ENCODE measurements at places on chromosomes 16 and 17.

DNA sequence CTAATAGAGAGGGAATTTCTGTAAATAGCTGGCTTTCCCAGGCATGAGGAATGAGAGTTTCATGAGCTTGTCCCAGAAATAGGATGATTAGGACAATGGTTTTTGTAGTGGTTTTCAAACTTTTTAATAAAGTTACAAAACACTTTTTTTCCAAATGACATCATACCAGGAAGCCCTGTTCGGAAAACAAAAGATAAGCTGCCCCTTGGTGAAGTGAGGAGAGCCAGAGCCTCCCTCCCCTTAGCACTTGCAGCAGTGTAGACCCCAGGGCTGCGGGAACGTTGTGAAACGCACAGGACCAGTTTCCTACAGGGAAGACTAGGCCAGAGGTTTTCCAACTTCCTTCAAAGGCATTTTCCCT lies 7.6 kb downstream of the FBRS start:
- no peak for DNase-seq

DNA sequence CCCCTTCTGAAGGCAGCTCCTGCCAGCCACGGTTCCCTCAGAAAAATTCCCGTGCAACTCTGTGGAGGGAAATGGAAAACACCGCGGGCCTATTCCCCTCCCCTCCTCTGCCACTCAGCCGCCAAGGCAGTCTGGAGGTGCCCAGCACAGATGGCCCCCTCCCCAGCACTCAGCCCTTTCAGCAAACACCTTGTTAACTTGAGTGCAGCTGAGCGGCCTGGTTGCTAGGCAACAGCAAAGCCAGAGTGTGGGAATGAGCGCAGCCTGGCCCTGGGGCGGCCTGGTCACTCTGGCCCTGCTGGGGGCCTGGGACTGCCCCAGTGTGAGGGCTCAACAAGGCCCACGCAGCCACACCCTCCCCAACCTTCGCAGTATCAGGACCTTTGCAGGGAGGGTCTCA lies 32.8 kb downstream of the CACNA1G start:
- no peak for DNase-seq

GRCh38 chr17:39183045-39183444 lies 14.4 kb downstream of the CACNB1 start:
- no peak for DNase-seq

DNA sequence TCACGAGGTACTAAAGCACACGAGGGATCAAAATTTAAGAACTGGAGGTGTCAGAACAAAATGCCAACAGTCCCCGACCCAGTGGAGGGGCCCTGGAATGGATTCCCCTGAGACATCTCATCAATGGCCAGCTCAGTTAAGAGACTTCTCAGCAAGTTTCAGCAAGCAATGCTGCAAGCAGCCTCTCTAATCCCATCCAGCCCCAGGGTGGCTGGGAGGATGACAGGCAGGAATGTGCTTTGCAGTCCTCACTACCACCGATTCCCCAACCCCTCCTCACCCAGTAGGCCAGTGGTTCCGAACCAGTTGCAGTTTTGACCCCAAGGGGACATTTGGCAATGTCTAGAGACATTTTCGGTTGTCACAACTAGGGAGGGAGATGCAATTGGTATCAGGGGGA lies 8.7 kb downstream of the GPRC5B start:
- DNase-seq = no peak

DNA sequence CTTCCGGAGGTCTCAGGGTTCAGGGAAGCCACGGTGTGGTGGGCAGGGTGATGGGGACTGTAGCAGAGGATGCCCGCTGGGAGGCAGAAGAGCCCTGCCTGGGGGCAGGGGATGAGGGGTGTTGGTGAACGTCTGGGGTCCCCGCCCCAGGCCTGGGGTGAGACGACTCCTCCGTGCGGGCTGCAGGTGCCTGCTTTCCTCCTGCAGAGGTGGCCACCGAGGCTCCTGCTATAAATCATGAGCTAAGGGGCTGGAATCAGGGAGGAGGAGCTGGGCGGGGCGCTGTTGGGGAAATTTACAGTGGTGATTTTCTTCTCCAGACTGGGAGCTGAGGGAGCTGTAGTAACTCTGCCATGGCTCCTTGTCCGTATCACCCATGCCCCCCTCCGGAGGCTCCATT lies 167.0 kb downstream of the MRM1 start:
- no peak for DNase-seq

DNA sequence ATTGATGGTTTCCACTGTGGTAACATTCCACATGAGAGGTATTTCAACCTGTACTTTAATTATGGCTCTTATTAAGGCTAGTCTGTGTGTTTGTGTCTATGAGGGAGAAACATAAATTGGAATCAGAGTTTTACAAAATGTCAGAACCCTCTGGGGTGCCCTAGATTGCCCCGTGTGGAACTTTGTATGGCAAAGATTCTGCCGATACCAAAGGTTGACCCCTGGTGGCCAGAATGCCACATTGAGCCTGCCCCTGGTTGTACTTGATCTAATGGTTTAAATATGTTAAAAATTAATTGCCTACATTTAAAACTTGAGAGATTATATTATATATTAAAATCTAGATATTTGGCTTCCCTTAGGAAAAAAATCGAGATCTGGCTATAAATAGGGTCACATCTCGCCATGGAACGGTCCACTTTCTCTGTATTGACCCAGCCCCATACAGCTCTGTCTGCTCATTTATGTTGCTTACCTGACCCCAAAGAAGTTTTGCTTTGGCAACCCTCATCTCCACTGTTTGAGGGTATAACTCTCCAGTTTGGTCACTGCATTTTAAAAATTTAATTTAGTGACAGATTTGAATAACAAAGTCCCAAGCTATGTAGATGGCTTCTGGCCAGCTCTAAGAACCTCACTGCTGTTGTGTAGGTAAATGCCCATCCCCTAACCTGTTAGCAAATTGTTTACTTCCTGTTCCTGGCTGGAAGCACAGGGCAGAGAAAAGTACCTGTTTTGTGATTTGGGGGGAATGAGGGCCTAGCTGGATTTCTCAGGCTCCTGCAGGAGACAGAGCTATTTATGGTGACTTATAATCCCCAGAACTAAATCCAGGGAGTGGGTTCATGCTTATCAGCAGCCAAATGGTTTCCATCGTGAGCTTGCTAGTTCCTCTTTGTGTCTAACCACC lies 95.0 kb downstream of the PLCG2 start:
- DNase-seq = peak; percentile 44

DNA sequence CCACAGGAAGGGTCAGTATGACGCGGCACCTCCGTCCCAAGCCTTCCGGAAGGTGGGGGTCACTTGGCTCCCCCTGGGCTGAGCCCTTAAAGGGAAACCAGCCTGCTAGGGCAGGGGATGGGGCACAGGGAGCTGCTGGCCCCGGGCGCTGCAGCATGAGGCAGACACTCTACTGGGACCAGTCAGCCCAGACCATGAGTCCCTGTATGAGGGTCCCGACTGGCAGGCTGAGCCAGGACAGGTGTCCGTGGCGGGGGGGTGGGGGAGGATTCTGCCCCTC lies 43.4 kb upstream of the ZC3H18 start:
- DNase-seq = no peak

DNA sequence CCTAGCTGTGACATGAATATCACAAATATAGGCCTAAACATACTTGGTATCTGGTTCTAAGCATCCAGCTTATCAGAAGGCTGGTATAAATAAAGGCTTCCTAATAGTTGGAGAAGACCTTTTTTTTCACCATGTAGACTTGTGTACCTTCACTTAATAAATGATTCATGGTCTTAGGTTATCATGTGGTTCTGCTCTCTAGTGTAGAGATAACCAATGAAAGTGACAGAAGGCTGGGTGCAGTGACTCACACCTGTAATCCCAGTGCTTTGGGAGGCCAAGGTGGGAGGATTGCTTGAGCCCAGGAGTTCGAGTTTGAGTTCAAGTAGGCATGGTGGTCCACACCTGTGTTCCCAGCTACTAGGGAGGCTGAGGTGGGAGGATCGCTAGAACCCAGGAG lies 3.1 kb downstream of the DDX19A start:
- no peak for DNase-seq

- no peak for DNase-seq
Observed at GRCh38 chr17:65389426-65389825, 172.0 kb downstream of the AXIN2 start.

DNA sequence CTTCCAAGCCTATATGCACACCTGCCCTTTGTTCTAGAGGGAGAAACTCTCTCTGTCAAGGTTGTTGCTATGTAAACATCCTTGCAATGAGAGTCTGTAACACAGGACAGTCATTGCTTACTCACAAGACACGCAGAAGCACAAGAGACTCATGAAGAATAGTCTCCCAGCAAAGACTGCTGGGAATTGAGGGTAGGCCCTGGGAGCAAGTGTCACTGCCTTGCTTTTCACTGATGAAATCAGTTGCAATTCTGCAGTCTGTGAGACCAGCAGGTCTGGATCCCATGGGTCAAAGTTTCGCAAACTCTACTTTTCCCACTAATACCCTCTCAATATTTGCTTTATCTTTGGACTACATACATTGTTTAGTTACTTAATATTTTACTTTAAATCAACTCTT lies 177.4 kb downstream of the FTO start:
- no peak for DNase-seq

- DNase-seq = no peak
Observed at GRCh38 chr17:38960402-38960801, 6.8 kb downstream of the FBXO47 start.

DNA sequence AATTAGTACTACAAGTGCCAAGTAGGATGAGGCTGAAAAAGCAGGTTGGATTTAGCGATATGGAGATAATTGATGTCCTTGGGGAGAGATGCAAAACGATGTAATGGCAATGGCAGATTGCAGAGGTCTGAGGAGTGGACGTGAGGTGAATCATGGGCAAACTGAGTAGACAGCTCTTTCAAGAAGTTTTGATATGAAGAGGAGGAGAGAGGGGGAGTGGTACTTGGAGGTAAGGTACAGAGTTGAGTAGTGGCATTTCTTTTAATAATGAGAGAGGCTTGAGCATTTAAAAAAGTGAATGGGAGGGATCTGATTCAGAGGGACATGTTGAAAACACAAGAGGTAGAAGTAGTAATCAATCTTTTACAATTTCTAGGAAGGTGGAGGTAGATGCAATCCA lies 17.7 kb upstream of the VPS4A start:
- DNase-seq = no peak

GRCh38 chr17:72359274-72359673 lies 238.5 kb downstream of the SOX9 start:
- no peak for DNase-seq

GRCh38 chr17:74541176-74542111 lies 4.5 kb downstream of the CD300C start:
- DNase-seq = no peak

DNA sequence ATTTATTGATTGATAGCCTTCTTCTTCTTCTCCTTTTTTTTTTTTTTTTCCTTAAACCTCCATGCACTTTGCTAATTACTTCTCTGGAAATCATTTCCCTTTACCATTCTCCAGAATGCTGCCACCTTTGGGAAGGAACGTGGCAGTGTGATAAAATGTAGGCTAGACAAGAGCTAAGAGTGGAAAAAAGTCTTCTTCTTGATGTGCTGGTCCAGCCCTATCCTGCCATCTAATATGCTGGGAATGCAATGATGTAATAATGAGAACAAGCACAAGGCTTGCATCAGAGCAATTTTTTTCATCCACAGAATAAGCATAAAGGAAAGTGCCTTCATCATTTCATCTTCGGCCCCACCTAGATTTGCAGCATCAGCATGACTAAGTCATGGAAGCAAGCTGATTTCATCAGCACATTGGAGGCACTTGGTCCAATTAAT lies 128.7 kb upstream of the ZFHX3 start:
- DNase-seq = no peak

GRCh38 chr16:27839419-27839818 lies 224.1 kb downstream of the GSG1L start:
- no peak for DNase-seq

GRCh38 chr17:62676952-62677596 lies 49.6 kb downstream of the MRC2 start:
- DNase-seq = no peak

GRCh38 chr16:783404-784161 lies 4.6 kb downstream of the RPUSD1 start:
- DNase-seq = no peak

GRCh38 chr16:46866286-46866685 lies 17.9 kb upstream of the GPT2 start:
- no peak for DNase-seq

DNA sequence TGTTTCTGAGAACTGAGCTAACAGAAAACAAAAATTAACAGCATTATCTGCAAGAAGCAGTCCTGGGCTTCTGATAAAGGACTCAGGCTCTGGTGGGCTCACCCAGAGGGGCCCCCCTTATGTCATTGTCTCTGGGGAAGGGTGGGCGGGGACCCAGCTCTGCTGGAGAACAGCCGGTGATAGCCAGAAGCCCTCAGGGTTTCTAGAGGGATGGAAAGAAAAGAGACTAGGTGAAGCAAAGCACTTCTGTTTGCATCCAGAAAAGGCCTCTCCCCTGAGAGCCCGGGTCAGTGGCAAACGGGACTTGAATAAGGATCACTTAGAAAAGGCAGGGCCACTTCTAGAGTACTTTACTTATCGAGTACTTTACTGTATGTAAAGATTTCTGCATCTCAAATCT lies 7.0 kb upstream of the CDC42EP4 start:
- no peak for DNase-seq

DNA sequence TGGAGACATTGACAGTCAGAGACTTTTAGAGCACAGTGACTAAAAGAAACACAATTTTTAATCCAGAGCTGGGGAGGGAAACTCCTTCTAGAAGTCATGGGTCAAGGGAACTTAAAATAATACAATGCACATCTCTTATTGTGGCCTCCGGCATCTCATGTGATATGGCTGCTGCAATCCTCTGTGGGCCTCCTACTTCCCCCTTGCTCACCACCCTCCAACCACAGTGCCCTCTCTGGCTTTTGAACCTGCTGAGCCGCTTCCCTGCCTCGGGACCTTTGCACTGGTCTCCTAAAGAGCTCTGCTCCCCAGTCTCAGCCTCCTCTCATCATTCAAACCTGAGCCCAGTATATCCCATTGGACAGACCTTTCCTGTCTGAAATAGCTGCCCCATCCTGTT lies 47.6 kb downstream of the HS3ST2 start:
- DNase-seq = no peak

DNA sequence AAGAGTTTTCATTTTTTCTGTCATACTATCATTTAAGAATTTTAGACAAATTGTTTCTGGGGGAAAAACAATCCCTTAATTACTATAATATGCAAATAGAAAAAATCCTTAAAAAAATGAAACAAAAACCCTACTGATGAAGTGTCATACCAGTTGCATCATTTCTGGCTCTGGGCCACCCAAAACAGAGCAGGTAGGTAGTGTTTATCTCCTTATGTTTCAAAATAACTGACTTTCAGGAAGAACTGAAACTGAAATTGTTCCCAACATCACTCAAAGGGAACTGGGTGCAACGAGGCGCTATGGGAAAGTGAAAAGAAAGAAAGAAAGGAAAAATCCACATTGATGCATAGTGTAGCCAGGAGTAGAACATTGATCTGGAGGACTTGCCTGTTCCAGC lies 653.1 kb upstream of the SOX9 start:
- DNase-seq = no peak

DNA sequence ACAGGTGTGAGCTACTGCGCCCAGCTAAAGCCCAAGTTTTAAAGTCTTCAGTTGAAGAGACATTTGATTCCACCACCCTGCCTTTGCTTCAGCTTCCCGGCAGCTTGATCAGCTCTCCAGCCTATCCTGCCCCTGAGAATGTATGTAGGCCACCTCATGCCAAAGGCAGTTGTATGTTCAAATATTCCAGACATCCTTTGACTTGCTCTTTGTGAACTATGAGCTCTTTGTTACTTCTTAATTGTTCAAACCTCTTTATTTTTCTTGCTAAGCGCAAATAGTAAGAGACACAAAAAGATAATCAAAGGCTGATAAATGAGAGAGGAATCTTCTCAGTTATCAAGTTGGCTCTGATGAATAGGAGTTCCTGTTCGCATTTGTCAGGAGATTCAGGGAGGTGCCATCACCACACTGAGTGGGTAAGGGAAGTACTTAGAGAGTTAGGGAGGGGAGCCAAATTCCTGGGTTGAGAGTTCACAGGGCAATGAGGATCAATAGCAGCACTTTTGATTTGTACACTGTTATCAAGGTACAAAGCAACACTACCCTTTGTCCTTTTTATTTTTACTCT lies 32.0 kb upstream of the SUPT4H1 start:
- DNase-seq = no peak
